ENCODE measurements at places on chromosomes 1 and 21. TPM values are rescaled to one million over a fixed set of nuclear protein-coding genes. Genes with fewer than 3 reads are reported as not detected.
A peak's percentile ranks its signal among the peaks of the same experiment; 100 is the strongest.

GRCh38 chr21:31133243-31133830 is 95.1 kb upstream of the KRTAP19-8 start:
- DNase-seq: no peak

- DNase-seq: peak; percentile 62
These were observed 4.5 kb upstream of the IER5 start for GRCh38 chr1:181083842-181084605.

DNA sequence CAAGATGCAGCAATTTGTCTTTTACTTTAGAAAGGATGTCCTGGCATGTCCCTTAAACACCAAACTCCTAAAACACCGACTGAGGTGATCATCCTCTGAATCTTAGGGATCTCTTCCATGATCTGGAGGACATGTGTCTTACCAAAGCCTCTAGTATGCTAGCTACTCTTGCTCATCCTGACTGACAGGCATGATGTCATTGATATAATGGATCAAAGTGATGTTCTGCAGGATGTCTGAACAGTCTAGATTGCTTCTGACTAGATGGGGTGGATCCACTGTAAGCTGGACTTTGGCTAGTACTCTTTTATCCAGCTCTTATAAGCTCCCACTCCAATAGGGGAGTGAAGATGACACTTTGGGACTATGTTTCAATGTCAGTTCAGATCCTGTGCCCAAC is 11.3 kb upstream of the CGN start:
- no peak for DNase-seq

GRCh38 chr1:12047120-12047876 is 15.8 kb upstream of the TNFRSF8 start:
- no peak for DNase-seq

DNA sequence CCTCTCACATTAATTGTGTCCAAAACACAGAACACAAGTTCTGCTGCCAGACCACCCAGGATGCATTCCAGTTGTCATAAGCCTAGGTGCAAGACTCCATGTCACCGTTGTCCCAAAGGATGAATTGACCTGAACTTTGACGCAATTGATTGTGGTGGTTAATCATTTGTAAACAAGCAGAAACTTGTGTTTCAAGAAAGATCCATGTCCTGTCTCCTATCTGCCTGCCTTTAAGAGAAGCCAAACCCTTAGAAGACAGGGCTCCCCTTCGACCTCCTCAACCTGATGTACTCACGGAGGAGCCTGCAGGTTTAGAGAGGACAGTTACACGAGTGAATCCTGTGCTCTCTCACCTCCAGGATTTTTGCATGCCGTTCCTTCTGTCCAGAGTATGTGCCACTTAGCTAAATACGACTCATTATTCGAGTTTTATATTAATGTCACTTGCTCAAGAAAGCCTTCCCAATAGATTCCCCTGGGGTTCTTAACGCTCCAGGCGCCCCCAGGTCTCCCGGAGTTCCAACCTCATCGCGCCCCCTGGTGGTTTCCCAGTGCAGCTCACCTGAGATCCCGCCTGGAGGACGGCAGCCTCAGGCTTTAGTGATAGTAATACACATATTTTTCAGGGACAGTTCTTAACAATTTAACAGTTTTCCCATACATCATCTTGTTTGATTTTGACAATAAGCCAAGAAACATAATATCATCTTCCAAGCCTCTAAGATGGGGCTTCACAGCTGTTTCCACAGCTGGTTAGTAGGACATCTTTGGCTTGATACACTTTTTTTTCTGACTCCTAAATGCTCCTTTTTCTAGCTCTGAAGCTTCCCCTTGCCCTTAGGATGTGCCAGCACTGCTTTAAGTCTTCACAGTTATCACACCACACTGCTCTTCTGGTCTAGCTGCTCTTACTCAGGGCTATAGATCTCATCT is 2.4 kb upstream of the C8B start:
- DNase-seq: no peak

GRCh38 chr1:76122271-76122670 is 47.7 kb downstream of the ST6GALNAC3 start:
- DNase-seq: no peak

DNA sequence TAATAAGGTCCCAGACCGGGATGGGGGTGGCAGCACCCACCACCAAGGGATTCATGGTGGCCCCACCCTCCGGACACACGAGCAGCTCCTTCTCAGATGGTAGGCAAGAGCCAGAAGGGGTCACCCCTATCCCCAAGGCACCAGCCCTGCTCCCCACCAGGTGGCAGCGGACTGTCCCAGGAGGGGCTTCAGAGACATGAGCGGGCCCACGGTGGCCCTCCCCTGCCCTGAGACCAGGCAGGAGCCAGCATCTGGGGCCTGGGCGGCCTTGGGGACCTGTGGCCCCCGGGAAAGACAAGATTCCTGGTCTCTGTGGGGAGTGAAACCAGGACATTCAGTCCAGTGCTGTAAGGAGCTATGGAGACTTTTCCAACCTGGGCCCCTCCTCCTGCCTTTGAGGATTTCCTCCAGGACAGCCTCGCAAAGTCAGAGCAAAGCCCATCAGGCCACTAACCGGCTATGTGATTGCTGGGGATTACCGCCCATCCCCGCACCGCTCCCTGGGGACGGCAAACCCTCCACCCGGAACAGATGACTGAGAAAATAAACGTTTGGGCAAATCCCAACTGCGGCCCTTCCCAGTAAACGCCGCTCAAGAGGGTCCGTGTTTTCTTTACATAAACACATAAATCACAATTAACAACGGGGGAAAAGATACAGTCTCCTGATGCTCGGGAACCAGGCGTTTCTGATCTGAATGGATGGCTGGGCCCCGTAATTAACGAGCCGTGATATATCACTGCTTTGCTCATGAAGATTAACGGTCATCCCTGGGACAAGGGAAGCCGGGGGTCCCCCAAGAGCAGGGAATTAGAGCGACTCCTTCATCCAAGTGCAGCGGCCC is 50.9 kb upstream of the ARHGEF16 start:
- DNase-seq: no peak

DNA sequence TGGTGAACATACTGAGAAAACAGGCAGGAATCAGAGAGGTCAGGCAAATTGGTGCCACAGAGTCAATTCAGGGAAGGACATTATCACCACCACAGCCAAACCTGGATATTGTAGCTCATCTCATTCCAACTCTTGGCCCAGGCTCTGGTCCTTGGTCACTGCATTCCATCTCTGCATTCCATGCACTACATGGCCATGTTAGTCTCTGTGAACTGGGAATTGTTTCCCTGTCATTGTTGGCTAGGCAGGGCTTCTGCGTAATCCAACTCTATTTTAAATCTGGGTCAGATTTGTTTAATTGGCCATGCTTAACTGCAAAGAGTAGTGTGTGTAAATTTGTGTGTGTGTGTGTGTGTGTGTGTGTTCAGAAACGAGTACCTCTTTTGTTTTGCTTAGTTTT is 837.6 kb upstream of the ADAMTS5 start:
- no peak for DNase-seq

DNA sequence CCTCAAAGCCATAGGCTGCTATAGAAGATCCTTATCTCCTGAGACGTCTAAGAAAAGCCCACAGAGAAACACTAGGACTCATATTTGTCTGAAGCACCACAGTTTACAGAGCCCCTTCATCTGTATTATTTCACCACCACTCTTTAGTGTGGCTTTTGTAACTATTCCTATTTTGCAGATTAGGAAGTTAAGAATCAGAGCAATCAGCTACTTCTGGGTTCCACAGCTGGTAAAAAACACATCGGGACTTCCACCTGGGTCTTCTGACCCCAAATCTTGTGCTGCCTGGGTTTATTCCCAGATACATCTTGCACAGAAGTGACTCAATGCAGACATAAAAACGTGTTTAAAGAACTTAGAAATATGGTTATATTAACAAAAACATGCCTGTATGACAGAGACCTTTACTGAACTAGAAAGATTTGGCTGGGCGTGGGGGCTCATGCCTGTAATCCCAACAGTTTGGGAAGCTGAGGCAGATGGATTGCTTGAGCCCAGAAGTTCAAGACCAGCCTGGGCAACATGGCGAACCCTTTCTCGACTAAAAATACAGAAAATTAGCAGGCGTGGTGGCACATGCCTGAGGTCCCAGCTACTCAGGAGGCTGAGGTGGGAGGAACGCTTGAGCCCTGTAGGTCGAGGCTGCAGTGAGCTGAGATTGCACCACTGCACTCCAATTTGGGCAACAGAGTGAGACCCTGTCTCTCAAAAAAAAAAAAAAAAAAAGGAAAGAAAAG is 40.9 kb downstream of the ELK4 start:
- peak; percentile 21 for DNase-seq

DNA sequence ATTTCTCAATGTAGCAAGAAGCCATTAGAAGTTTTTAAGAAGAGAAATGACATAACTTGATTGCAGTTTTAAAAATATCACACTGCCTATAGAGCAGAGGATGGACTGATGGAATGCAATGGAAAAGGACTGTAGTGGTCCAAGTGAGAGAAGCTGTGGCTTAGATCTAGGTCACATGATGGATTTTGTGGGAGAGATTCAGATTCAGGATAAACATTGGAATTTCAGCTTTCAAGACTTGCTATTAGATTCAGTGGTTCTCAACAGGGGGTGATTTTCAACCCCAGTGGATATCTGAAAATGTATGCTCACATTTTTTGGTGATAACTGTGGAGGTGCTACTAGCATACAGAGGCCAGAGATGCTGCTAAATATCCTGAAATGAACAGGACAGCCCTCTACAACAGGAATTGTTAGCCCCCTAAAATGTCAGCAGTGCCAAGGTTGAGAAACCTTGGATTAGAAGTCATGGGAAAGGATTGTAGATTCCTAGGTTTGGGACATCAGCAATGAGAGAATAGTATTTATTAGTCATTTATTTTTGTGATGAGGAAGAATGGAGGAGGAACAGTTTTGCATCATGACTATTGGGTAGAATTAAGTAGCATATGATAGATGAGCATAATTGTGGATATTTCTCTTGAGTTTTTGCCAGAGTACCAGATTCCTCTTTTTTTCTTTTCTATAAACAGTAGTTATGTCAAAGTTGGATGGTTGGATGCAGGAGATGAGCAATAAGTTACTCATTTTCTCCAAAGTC is 30.1 kb upstream of the KCNK2 start:
- no peak for DNase-seq

GRCh38 chr1:87104945-87105344 is 190.5 kb downstream of the HS2ST1 start:
- DNase-seq: no peak

DNA sequence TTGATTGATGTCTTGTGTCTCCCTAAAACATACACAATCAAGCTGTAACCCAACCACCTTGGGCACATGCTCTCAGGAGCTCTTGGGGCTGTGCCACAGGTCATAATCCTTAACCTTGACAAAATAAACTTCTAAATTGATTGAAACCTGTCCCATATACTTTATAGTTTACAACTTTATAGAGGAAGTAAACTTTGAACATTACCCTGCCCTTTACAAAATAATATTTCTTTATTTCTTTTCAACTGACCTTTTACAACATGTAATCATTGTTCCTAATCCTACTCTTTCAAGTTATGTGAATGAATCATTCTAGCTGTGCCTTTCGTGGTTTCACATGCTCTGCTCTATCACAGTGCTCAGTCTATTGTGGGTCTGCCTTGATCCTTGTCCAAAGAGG is 118.3 kb upstream of the ATP1A1 start:
- DNase-seq: no peak

GRCh38 chr1:201937624-201938213 is 8.6 kb downstream of the LMOD1 start:
- DNase-seq: no peak

DNA sequence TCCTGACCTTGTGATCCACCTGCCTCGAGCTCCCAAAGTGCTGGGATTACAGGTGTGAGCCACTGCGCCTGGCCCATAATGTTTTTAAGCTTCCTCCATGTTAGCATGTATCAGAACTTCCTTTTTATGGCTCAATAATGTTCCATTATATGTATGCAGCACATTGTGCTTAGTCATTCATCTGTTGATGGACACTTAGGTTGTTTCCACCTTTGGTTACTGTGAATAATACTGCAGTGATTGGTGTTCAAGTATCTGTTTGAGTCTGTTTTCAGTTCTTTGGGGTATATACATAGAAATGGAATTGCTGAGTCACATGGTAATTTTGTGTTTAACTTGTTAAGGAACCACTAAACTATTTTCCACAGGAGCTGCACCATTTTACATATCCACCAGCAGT is 17.7 kb downstream of the CMPK1 start:
- DNase-seq: no peak

DNA sequence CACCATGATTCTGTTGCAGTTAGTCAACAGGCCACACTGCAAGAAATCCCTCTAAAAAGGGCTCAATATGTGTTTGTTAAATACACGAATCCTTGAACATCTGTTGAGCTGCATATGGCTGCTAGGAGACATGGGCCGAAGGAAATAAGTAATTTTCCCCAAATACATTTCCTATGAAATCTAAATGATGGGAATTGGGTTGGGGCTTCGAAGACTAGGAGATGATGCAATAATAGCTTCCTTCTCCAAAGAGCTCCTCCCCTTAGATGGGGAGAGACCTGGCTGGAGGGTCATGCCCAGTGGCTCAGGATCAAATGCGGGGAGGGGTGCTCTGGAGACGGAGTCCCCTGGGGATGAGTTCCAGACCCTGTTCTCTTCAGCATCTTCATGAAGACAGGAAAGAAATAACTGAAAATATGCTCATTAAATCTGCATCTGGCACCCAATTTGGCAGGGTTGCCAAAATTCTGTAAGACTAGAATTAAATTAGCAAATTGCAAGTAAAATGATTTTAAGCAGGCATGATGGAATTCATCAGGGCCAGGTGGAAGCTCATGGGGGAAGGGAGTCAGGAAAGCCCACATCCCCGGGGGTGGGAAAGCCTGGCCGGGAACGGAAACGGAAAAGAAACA is 165.0 kb upstream of the EDN2 start:
- DNase-seq: no peak

DNA sequence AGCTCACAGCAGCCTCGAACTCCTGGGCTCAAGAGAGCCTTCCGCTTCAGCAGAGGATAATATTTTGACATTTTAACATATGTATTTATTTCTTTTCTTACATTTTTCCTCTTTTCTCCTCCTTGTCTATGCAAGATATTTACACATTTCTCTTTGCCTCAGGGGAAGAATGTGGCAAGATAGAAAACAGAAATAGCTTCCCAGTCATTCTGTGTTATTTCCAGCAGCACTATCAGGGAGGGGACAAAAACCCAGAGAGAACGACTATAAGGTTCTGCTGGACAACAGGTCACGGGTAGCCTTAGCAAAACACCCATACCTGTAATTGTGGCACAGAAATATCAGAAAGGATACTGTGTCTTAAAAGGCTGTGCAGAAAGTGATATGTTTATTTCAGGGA is 7.9 kb downstream of the CD1D start:
- no peak for DNase-seq

DNA sequence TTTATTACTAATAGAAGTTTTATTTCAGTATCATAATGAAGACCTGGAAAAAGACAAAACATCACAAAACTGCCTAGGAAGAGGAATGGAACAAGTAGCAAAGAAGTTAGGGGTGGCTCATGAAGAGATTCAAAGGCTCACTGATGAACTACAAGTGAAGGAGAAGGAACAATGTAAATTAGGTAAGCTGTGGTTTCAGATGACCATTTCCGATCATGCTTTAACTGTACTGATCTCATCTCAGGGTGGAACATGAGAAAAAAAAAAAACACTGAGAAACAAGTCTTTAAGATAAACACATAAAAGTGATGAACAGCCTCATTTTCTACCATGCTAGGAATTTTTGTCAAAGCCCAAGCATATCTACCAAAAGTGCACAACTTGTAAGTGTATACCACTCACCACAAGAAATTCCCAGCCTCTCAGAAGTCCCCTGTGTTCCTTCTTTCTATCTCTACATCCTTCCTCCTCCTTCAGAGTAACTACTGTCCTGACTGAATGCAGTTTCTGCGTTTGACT is 19.6 kb downstream of the CCDC30 start:
- DNase-seq: no peak

The SPATA21 gene
- total RNA-seq: 0.49 TPM

The UTS2 gene
- total RNA-seq: not detected

The GPR37L1 gene
- 33.3 TPM for total RNA-seq

The INSRR gene
- 0.40 TPM for total RNA-seq

The GPR52 gene
- total RNA-seq: 4.6 TPM
